ENCODE measurements at places on chromosomes 7 and 10.

DNA sequence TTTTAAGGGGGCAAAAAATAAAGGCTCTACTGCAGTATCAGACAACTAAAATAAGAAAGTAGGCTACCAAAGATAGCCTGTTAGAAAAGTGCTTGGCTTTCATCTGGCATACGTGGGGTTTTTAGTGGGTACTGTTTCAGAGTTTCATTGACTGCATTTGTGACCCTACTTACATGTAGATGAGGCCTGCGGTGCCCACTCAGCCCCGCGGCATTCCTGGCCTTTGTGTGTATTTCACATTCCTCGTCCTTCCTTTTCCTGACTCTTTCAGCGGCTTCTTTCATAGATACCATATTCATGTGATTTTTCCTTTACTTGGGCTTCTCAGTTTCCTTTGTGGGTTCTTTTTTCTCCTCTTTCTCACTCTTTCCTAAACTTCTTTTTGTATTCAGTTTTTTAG lies 50.7 kb downstream of the UBE3C start:
- DNase-seq, result no peak

DNA sequence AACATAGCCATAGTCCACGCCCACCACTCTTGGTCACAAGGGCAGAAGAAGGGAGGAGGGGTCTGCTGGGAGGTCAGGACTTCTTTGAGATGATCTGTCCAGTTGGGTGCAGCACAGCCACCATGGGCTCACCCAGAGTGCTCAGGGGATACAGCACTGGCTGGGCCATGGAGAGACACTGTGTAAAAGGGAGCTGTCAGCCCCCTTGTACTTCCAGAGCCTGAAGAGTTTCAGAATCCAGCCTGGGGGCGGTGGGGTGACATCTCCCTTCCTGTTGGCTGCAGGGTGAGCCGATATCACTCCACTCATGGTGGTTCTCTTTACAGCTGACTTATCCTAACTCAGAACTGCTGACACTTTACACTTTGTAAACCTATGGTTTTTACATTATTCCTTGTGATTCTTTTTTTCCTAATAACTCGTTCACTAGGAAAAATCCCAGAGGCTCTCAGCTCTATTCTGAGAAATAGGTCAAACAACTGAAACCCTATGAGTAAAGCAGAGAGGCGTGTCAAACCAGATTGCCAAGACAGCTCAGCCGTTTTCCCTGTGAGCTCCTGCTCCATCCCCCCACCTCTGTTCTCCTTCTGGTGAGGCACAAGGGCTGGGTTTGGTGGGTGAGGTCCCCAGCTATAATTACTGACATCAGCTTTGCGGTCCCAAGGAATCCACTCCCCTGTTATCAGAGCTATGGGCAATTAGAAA lies 3.2 kb upstream of the MRPS24 start:
- DNase-seq, result no peak

GRCh38 chr7:78765943-78766729 lies 687.3 kb downstream of the MAGI2 start:
- no peak for DNase-seq

GRCh38 chr10:121087129-121087528 lies 236.0 kb downstream of the WDR11 start:
- no peak for DNase-seq

- no peak for DNase-seq
Measured at GRCh38 chr10:93844979-93845626, 48.7 kb upstream of the SLC35G1 start.

DNA sequence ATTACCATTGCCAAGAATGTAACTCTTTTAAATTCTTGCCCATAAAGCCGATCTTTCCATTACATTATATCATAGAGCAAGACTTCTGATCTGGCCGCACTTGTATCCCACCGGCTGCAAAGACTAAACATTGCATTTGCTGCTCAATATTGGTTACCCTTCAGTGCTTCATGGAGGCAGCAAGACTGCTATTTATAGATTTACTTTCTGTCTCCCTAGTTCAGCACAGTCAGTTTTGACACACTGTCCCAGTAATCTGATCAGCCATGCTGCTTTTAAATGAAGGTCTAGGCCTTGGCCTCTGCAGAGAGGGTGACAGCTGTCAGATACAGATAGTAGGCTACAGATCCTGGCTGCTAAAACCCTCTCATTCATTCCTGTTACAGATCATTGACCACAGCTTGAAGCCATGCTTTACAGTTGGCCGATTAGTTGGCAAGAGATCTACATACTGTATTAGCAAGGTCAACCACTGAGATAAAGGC lies 562.6 kb upstream of the GALNT17 start:
- peak; percentile 97 for DNase-seq

- DNase-seq, result no peak
Measured at GRCh38 chr7:148794476-148794875, 89.6 kb downstream of the EZH2 start.

GRCh38 chr10:122227754-122228153 lies 43.3 kb upstream of the BTBD16 start:
- no peak for DNase-seq

- DNase-seq, result no peak
Measured at GRCh38 chr10:87642988-87643387, 16.7 kb upstream of the PAPSS2 start.

DNA sequence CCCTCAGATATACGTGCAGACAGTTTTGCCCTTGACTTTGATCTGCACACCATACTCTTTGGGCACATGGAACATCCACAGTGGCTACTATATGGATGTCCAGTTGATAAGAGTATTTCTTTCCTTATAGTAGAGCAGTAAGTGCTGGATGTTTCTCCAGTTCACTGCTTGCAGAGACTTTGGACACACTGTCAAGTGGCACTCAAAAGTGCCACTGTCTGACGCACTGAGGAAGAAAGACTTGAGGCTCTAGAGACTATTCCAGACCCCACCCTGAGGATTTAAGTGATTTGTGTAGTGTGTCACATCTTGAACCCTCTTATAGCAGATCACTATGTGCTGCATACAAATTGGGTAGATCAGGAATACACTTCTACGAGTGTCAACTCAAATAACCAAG lies 179.1 kb downstream of the GNAI1 start:
- no peak for DNase-seq

GRCh38 chr10:48450233-48450740 lies 143.8 kb downstream of the MAPK8 start:
- DNase-seq, result no peak

GRCh38 chr10:30997536-30998235 lies 34.0 kb downstream of the ZNF438 start:
- no peak for DNase-seq

GRCh38 chr10:126851414-126852108 lies 53.7 kb upstream of the DOCK1 start:
- no peak for DNase-seq

GRCh38 chr7:73567846-73568685 lies 10.3 kb downstream of the TBL2 start:
- DNase-seq, result no peak

- DNase-seq, result no peak
Measured at GRCh38 chr7:53657586-53657985, 622.2 kb downstream of the POM121L12 start.

- DNase-seq, result no peak
Measured at GRCh38 chr10:80700760-80701444, 163.2 kb downstream of the SH2D4B start.

DNA sequence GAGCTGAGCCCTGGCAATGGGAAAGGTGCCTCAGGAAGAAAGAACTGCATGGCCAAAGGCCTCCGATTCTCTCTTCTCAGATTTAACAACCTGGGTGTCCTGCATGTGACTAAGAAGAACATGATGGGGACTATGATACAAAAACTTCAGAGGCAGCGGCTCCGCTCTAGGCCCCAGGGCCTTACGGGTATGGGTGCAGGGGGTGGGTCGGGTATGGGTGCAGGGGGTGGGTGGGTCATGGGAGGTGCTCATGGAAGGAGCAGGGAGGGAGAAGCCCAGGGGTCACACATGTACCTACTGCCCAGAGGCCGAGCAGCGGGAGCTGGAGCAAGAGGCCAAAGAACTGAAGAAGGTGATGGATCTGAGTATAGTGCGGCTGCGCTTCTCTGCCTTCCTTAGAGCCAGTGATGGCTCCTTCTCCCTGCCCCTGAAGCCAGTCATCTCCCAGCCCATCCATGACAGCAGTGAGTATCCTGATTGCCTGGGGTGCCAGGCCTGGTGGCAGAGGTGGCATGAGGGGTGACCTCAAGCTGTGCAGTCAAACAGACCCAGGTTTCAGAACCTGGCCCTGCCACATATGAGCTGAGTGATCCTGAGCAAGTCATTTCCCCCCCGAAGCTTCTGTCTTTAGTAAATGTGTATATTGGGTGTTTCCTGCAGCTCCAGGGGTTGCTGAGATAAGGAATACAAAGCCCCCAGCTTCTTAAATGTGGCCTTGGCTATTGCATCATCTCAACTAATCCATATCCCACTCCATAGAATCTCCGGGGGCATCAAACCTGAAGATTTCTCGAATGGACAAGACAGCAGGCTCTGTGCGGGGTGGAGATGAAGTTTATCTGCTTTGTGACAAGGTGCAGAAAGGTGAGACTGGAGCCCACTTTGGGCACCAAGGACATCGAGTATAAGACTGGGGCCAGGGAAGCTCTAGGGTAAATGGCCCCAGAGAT lies 2.0 kb downstream of the NFKB2 start:
- no peak for DNase-seq

DNA sequence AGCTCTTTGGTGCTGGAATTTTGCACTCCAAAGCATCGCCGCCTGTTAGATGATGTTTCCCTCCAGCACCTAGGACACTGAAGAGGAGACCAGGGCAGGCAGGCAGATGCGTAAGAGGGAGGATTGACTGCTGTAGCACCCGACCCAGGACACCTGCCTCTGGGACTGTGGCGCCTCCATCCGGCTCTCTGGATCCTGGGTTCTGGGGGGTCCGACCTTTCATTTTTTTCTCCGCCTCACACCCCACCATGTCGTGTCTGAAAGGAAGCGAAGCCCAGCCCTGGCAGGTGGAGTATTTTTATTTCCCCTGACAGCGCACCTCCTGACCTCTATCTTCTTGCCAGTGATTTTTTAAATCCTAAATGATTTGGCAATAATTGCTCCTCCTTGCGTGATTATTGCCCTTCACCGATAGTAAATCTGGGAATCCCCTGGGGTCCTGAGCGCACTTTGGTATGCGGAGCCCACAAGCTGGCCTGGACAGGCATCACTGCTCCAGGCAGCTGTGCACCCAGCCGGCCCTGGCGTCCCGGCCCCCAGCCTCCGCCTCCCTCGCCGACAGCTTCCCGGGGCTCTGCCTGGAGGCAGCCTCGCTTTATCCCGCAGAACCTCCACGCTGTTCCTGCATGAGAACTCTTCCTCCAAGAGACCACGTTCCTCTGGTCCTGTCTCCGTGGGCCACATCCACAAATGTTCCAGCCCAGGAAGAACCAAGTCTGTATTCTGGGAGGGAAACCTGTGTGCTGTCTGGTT lies 48.4 kb downstream of the LHPP start:
- DNase-seq, result no peak

DNA sequence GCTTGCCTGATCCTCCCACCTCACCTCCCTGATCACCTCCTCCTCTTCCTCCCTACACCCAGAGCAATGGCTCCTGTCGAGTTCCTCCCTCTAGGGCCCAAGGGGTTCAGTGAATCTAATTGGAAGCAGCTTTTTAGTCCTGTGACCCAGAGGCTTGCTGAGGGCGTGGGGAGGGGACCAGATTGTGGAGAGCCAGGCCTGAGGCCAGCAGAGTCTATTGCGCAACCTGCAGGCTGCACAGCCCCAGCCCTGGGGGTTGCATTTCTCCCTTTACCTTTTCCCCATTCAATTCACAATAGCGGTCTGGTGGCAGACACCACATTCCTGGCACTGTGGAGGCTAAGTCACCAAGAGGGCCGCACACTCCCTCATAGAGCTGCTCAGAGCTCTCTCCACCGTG lies 32.5 kb downstream of the GHRHR start:
- no peak for DNase-seq

DNA sequence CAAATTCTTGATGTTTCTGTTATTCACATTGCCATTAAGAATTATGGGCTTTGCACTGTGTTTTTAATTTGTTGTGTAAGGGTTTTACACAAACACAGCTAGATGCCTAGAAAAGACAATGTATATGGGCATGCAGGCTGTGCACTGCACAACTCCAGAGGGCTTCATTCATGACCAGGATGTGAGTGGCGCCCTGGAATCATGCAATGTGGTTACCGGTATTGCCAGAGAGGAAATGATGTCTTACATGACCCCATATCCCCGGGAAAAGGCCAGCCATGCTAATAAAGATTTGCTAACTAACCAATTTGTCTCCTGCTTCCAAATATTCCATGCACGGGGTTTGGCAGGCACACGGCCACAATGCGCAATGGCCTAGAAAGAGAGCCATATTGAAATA lies 16.9 kb downstream of the KCNMA1 start:
- no peak for DNase-seq

DNA sequence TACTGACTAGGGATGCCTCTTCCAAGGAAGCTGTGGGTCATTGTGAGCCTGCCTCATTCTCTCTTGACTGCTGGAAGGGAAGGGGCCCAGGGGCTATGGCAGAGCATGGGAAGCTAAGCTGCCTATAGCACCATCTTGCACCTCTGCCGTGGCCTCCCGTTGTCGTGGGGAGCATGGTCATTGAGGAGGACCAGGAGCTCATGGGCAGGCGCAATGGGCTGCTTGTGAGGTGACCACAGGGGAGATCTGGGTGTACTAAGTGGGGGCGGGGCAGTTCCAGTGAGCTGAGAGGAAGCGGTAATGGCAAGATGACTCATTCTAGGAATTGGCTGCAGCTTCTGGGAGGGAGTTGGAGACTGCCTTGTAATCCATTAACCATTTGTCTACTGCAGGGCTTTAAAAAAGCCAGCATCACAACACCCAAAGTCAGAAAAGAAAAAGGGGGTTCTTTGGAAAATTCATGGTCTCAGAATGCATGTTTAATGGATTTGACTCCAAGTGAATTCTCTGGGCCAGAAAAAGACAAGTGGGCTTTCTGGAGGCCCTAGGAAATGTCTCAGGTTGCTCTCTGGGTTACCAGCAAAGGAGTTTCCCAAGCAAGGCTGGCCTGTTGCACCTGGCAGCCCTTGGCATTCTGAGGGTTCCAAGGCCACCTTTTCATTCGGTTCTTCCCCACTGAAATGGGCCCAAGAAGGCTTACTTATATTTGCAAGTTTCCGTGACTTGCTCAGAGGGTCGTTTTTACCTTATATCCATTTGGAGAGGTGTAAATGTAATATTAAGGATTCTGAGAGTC lies 3.6 kb downstream of the DUSP5 start:
- DNase-seq, result peak; percentile 38

DNA sequence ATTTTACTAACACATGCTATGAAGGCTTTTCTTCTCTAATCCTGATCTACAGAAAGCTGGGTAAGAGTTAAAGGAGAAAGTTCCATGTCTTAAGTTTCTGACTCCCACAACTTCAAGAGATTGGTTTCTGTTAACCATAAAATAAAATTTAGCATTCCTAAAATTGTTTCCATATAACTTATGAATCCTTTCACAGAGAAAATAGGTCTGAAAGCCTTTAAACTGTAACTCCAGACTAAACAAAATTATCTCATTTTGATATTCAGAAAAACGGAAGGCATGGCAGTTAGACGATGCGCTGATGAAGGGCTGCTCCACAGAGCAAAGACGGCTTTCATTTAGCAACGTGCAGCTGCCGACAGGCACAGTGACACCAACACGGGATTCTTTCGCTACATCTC lies 133.3 kb downstream of the SLC25A13 start:
- DNase-seq, result no peak

- no peak for DNase-seq
Measured at GRCh38 chr10:48437546-48437945, 131.1 kb downstream of the MAPK8 start.

GRCh38 chr10:996031-996430 lies 7.8 kb downstream of the GTPBP4 start:
- DNase-seq, result no peak
